ENCODE measurements at places on chromosomes 5 and 9.

- no peak for DNase-seq
These were observed 76.0 kb upstream of the XPA start for GRCh38 chr9:97773091-97773490.

DNA sequence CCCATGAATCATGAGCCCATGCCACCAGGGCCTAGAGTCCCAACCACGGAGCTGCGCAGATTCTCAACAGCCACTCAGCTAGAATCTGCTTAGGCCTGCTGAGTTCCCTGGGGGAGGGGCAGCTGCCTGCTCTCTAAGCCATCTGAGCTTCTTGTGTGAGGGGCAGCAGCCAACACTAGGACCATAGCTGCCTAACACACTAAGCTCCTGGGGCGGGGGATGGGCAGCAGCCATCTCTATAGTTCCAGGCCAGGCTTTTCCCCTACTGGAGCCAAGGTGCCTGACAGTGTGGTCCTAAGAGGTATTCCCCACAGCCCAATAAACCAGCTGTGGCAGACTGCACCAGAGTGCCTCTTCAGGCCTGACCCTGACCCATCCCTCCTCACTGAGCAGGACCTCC lies 255.9 kb upstream of the ACO1 start:
- no peak for DNase-seq

DNA sequence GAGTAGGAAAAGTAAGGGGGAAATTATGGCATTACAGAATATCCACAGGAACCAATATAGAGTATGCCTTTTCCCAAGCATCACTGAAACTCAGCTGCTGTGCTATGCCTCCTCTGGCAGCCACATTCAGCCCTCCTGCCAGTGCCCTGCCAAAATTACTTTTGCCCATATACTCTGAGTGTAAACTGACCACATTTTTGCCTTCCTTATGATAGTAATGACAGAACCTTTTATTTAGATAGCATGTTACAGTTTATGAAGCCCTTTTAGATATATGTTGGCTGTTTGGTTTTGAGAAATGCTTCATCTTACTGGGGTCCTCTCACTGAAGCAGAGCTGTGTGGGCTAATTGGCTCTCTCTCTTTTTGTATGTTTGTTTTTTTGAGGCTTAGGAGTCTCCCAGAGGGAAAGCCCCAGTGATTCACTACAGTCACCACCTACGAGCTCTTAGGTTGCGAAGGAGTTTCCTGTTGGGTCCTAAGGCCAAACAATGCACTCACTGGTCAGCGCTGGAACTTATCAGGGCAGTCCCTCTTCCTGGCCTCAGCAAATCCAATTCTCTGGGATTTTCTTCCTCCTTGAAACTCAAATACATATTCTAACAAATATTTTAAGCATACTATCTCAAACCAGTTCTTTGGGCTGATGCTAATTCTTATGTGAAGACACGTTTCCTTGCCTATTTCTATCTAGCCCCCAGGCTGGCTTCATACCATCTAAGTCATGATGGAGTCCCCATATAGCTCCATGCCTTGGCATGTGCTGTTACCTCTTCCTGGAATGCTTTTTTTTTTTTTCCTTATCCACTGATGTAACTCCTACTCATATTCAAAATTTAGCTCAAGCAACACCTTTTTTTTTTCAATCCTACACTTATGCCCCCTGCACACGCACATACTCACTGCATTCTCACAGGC lies 3.7 kb downstream of the PHF24 start:
- no peak for DNase-seq

GRCh38 chr5:34621277-34622097 lies 34.6 kb upstream of the RAI14 start:
- no peak for DNase-seq

DNA sequence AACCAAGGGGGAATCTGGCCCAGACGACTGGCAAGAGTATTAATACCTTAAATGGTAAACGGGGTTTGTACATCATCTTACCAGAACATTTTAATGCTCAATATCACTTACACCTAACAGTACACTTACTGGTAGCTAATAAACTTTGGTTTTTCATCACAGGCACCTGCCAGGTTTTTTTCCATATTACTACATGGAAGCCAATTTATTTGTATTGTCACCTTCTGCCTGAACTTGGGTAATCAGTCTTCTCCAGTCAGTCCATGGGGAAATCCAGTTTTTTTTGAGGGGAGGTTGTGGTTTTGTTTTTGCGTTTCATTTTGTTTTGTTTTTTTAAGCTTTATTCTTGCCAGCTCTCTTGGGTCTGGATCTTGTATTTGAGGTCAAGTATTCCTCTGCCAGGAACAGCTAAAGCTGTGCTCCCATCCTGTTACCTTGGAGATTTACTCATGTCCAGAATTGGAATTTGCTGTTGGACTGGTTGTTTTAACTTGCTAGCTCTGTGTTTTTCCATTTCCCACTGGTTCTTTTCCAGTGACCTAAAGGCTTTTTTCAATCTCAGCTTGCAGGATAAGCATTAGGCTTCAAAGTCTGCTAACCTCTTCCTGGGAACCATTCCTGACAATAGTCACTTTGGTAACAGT lies 11.1 kb upstream of the NADK2 start:
- no peak for DNase-seq

GRCh38 chr9:5489630-5490490 lies 20.5 kb upstream of the PDCD1LG2 start:
- DNase-seq, result no peak

GRCh38 chr5:856531-857425 lies 6.0 kb upstream of the ZDHHC11 start:
- no peak for DNase-seq

DNA sequence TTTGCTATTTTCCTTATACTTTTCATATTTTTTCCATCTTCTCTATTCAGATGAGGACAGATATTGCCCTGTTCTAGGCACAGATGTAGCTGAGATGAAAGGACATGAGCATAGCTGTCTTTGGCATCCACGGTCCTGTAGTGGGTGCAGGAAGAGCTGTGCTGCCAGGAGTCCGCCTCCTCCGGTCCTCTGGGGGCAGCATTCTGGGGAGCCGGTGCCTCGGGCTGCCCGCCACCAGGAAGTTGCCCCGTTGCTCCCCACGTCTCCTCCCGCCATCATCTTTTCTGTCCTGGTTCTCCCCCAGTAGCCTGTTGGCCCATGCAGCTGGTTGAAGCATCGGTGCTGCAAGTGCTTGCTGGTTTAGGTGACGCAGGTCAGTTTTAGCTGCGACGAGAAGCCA lies 170.0 kb upstream of the IRX4 start:
- DNase-seq, result no peak

DNA sequence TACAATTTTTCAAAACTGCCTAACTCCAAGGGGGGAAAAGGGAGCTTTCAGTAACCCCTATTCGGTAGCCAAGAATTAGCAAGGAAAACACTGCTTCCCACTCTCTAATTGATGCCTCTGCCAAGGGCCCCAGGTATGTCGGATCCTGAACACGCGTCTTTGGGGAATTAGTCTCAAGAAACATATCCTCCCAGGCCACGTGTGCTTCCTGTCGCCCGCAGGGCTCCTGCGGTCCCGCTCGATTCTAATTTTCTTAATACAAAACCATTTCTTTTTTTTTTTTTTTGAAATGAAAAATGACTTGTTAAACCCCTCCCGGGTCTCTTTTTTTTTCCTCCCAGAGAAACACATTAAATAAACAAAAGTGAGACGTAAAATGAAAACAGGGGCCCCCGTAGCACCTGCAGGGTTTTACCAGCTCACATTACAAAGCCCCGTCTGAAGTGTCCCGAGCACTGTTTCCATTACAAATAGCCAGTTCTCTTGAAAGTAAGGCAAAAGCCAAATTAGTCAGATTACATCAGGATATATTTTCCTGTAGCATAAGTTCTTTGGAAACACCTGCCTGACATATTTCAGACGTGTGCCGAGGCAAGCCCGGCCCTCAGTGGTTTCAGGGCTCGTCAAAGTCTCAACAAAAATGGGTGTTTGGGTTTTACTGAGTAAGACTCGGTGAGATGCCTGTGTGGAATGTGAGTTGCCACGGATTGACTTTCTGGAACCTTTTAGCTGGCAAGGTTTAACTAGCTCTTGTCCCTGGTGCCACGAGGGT lies 21.5 kb downstream of the SMIM23 start:
- no peak for DNase-seq

GRCh38 chr9:18622186-18622836 lies 148.4 kb downstream of the ADAMTSL1 start:
- no peak for DNase-seq

DNA sequence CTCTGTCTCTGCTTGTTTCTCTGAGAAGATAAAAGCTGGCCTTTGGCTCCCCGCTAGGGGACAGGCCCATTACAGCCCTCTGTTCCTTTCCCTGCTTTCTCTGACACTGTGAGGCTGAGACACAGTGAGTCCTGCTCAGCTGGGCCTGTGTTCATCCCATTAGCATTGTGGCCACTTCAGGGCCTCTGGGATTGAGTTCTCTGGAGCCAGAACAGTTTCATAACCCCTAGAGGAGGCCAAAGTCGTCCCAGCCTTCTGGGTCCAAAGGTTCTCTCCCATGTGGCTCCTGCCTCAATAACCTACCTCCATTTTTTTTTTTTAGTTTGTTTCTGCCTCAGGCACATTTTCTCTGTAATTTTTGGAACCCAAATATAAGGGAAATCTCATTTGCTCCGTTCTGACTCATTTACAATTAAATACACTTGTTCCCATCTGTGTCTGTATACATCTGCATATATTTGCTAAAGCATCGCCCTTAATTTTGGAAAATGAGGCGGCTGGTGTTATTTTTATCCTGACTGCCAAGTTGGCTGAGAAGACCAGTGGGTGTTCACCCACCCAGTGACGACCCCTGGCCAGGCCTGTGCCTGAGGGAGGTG lies 27.3 kb upstream of the CTNNA1 start:
- DNase-seq, result no peak

GRCh38 chr9:75918154-75918553 lies 27.7 kb downstream of the PCSK5 start:
- DNase-seq, result no peak

GRCh38 chr5:97563050-97563657 lies 380.1 kb upstream of the RIOK2 start:
- DNase-seq, result no peak

Measured in frontal cortex (tissue), 4 donors.